ENCODE measurements at places on chromosomes 3 and 15. TPM values are rescaled to one million over a fixed set of nuclear protein-coding genes. Genes with fewer than 3 reads are reported as not detected.

The LRRC3B gene
- 0.10 TPM for total RNA-seq

The BNC1 gene
- total RNA-seq = not detected

The SPPL2A gene
- 106 TPM for total RNA-seq

The CPEB1 gene
- total RNA-seq = not detected

The SLC15A2 gene
- total RNA-seq = 2.1 TPM

The ADAMTS7 gene
- not detected for total RNA-seq

The AQP9 gene
- total RNA-seq = 144 TPM

The LYZL4 gene
- not detected for total RNA-seq

The NEK10 gene
- total RNA-seq = 0.63 TPM

Data from mononuclear cell (primary cell).